AG08395 (cell line): ENCODE measurements at places on chromosomes 1 and 21.

DNA sequence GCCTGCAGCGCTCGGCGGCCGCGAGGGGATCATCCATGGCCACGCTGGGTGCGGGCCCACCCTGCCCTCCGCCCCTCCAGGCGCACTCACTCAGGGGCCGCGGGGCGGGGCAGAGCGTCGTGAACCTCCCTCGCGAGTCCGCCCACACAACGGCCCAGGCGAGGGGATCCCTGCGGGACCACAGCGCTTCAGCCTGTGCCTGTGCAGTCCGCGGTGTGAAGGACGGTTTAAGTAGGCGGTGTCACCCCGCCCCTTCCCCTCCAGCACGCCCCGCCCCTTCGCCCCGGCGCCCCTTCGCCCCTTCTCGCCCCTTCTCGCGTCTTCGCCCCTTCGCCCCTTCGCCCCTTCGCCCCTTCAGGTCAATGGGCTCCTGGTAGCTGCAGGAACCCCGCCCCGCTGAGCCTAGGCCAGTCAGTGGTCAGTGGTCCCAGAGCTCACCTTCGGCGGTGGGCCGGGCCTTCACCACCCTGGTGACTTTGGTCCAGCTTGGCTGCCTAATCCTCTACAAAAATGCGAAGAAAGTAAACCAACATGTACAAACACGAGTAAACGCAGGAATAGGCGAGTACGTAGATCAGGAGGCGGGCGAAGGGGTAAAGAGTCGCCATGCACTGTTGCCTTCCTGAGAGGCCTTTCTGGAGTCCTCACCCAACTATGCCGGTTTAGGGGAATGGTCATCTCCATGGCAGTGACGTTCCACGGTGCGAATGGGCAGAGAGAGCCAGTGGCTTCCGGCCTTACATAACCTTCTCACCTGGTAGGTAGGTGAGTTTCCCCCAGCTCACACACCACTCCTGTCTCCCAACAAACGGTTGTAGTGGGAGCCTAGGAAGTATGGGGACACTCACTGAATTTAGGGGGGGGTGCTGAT, 19.6 kb upstream of the DMRTB1 start:
- DNase-seq: no peak

- DNase-seq: no peak
These were observed 12.2 kb downstream of the SCNN1D start for GRCh38 chr1:1292442-1292779.

- DNase-seq: no peak
These were observed 17.1 kb upstream of the KCND3 start for GRCh38 chr1:112006416-112007025.

DNA sequence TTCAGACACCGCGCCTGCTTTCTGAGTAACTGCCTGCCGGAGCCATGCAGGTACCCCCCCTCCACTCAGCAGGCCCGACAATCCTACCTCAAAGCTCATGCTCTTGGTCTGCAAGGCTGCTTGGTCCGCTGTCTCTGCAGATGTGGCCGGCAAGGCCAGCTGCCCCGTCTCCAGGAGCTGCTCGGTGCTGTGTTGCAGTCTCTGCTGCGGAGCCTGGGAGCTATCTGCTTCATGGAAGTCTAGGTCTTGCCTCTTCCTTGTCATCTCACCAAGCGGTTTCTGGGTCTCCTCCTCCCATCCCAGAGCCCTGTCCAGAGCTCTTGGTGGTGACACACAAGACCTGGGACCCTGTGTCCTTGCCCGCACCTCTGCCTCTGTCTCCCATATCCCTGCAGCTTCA, 24.0 kb upstream of the GNPAT start:
- no peak for DNase-seq

DNA sequence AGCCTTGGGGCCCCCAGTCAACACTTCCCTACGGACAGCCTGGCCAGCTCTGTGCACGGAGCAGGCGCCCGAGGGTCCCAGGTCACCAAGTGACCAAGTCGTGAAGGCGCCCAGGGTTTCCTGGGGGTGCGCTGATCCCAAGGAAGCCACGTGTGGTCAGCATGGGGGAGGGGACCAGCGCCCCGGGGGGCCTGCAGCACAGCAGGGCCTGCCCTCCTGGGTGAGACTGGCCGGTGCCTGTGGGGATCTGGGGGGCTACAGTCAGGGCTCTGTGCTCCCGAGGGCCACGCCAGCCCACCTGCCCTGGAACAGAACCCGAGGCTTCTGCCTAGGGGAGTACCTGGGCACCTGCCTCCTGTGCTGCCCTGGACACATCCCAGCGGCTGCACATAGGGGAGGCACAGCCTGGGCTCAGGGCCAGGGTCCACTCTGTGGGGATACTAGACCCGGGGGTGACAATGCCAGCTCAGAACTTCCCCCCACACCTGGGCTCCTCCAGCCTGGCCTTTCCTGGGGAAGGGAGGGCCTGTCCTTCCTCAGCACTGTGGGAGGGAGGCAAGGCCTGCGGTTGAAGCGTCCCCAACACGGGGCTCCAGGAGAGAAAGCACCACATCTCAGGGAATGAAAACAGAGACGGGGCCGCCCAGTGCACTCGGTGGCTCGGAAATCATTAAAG, 6.2 kb upstream of the POFUT2 start:
- DNase-seq: no peak

GRCh38 chr21:29606613-29607012, 307.9 kb downstream of the BACH1 start:
- no peak for DNase-seq

DNA sequence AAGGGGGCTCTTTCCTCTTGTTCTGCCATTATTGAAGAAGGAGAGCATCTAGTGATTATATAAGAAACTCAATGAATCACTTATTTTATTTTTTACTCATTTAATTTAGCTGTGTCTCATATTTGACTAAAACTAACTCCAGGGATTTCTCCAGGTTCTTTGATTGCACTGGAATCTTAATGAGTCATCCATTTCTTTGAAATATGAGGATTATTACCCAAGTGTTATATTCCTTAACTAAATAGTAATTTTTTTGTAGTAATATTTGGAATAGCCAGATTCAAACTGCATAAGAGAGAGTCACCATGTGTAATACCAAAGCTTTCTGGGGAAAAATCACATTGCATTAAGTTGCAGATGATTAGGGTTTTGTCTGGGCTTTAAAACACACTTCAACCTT, 59.5 kb downstream of the NTMT2 start:
- DNase-seq: no peak

- no peak for DNase-seq
These were observed 1351.7 kb downstream of the MRPL39 start for GRCh38 chr21:24255591-24255990.

- DNase-seq: peak; percentile 79
These were observed 526 bp upstream of the SLC25A24 start for GRCh38 chr1:108200687-108201051.

DNA sequence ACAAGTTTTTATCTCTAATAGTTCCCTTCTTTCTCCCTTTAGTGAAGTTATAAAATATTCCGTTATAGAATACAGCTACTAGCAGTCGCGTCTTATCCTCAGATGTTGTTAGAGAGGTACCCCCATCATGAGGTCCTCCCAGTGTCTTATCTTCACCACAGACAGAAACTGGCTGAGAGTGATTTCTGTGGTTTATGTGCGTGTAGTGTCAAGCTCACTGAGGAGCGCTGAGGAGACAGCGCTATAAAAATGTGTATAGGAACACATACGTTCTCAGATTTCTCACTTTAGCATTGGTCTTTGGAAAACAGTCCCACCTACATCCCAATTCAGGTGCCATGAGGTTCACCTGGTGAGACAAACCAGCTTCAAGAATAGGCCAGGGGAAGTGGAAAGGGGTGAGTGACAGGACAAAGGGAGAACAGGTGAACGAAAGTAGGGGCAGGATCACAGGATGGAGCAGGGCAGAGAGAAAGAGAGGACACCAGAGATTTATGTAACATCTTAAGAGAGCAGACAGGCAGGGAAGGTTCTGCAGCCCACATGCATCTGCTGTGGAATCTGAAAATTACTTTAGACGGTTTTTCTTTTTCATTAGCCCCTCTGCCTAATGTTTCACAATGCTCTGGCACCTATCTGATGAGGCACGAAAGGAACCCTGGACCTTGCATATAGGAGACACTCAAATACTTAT, 2.7 kb upstream of the PLEKHO1 start:
- DNase-seq: no peak

DNA sequence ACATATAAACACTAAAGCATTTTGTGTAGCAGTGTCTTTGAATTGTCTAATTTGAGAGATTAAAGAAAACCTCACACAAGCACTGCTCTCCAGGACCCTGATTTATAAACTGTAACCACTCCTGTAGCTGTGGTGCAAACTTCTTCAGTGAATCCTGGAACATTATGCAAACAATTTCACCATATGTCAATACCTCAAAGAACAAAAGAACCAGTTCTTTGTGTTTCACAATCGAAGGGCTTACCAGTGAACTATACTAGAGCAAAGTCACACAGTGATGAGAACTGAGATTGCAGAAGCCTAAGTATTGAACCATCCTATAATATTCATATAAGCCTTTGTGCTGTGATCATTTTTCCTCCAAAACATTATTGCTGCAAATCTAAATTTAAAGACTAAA, 21.5 kb downstream of the DPH5 start:
- DNase-seq: no peak
